ENCODE measurements at places on chromosomes 5 and 9. TPM values are rescaled to one million over a fixed set of nuclear protein-coding genes. Genes with fewer than 3 reads are reported as not detected.

Gene MCC
- 22.0 TPM for total RNA-seq

Gene UBTD2
- 51.7 TPM for total RNA-seq

Gene ABO
- total RNA-seq = 4.8 TPM

Gene AQP3
- 101 TPM for total RNA-seq

Gene CD14
- total RNA-seq = 0.84 TPM

Gene AGXT2
- 8.0 TPM for total RNA-seq

Gene KCNIP1
- 1.5 TPM for total RNA-seq

Gene ENHO
- 1.5 TPM for total RNA-seq

DNA sequence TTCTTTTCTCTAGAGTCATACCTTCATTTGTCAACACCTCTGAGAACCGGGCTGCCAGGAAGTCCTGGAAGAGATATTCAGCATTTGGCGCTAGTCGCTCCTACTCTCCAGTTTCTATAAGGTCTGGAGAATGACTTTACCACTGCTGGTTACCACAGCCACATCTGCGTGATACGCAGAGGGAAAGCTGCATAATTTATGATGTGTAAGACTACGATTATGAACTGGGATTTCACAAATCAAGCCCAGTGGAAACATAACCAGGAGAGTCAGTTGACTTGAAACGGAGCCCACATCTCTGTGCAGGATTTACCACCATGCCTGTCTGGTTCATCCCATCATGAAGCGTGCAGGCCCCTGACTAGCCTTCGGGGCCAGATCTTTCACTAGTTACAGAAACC, 72.6 kb downstream of the FGF1 start:
- DNase-seq = peak; percentile 16

DNA sequence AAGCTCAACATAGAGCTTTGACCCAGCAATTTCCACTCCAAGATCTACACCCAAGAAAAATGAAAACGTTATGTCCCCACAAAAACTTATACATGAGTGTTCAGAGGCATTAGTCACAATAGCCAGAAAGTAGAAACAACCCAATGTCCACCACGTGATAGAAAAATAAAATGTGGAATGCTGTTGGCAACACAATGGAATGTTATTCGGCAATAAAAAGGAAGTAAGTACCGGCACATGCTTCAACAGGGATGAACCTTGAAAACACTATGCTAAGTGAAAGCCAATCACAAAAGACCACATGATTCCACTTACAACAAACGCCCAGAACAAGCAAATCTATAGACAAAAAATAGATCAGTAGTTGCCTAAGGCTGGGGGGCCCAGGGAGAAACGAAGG, 6.0 kb downstream of the UBQLN1 start:
- no peak for DNase-seq

GRCh38 chr5:38598994-38599617, 42.7 kb upstream of the LIFR start:
- DNase-seq = peak; percentile 34

DNA sequence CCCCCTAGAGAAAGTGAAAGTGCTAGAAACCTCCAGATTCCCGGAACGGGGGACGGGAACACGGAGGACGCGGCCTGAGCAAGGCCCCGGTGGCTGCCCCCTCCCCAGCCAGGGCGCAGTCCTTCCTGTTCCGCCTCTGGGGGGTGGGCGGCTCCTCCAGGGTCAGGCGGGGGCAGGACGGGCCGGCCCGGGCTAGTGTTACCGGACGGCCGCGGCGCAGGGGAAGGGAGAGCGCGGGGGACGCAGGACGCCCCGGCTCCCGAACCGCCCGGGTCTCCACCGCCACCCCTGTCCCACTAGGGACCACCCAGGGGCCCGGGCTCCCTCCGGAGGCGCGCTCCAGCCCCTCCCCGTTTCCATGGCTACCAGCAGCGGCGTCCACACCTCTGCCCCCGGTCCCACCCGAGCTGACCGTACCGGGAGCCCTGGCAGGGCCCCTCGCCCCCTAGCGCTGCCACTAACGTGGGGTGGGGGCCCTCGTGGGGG, 579 bp downstream of the SLC12A7 start:
- peak; percentile 63 for DNase-seq

DNA sequence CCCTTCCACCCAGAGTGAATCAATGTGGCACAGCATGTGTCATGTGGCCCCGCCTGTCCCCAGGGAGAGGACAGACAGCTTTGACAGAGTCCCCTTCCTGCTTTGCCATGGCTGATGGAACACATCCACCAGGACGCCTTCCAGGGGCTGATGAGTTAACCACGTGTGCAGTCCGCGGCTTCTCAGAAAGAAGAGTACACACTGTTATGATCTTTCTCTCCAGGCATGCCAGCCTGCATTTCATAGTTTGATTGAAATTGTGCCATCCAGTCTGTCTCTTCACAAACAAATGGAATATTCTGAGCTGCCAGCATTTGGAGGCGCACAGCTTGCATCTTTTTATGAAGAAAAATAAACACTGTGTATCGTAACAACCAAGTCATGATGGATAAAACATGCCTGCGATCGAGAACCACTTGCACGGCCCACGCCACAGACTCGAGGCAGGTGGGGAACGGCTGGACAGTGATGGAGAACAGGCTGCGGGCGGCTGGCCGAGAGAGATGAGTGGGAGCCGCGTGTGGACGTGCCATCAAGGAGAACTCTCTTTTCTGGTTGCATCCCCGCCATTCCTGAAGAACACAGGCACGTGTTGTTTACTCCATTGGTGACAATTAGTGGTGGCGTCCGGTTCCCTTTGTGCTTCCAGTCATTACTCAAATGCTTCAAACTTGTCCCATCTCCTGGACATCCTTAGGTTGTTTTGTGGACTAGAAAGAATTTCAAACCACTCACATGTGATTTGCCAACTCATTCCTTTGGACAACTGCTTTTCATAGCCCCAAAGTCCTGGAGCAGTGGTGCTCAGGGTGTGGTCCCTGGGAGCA, 220.2 kb downstream of the AGTPBP1 start:
- no peak for DNase-seq

DNA sequence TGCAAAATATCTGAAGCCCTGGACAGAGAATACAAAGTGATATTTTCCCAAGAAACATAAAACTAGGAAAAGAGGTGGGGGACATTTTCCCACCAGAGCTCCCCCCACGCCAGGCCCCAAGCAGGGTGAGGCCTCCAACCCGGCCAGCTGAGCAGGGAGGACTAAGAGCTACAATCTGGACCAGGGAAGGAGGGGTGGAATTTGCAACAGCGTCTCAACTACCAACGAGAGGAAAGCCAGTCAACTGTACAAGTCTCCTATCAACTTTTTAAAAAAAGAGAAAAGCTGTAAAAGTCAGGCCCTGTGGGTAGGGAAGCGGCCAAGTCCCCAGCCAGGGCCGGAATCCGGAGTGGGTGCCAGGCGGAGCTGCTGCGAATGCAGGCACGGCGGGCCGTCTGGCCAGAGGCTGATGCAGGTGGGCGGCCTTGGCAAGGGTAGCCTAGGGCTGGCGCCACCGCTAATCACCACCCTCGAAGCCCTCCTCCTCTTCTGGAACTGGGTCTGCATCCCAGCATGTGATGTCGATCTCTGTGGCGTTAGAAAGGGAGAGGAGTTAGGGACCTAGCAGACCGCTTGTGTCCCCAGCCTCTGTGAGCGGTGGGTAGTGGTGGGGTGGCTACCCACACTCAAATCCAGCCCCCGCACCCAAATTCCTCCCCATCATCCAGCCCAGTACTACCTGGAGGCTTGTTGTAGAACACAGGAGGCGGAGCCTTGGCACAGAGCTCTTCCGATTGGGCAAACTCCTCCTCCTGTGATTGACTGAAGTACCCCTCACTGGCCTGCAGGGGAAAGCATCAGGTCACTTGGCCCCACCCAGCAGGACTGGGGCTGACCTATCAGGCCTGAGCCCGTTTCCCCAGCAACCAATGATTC, 10.6 kb downstream of the PRR7 start:
- peak; percentile 95 for DNase-seq

DNA sequence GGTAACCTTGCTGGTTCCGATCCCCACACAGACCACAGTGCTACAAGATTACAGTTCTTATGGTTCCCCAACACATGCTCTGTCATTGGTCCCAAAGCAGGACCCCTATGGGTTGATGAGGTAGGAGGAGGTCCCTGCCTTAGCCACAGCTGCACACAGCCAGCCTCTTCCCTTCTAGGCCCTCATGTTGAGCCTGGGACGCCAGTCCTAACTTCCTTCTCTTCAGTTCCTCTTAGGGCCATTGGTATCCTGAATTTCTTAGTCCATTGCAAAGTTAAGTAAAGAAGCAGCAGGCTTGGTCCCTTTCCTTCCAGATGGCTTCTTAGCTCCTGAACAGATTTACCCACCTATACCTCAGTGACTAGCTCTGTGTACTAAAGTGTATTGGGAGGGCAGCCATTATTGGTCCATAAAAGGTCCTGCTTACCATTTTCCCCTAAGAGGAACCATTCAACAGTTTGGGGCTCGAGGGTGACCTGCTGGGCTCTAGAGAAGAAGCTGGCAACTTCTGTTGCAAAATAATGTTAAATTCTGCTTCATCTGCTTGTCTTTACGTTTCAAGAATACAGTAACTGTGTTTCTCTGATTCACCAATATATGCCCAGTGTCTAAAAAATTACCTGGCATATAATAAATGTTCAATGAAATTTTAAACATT, 50.2 kb downstream of the PDCD1LG2 start:
- no peak for DNase-seq

DNA sequence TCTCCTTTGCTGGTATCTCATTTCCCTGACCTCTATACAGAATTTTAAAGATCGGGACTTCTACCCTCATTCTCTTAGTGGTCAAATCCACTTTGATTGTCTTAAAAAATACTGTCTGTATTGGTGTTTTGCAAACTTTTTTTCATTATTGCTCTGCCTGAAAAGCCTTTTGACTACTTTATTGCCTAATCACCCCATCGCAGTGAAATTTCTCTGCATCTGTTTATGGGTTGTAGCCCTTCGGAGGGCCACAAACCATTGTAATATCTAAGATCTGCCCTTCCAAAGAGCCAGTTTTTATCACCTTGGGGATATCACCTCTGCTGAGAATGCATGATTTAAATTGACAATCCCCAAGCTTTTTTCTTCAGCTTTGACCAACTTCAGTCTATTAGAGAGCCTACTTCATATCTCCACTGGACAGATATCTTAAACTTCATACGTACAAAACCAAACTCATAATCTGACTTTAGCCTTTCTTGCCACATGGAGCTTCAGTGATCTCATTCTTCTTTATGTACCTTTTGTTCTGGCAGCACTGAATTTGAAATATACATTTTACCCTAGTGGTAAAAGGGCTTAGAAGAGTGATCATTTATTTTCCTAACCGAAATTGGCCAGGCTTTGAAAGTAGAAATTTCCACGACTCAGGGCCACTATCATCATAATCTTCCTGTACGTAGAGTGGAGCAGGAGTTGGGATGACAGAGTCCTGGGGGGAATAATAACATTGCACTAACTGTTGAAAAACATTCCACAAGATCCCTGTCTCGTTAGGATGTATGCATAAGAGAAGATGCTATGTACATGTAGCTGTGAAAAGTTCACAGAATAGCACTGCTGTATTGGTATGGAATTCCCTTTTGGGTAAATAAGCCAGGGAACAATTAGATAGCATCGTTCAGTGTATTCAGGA, 21.4 kb downstream of the KIF2A start:
- DNase-seq = no peak

GRCh38 chr5:55829956-55830355, 21.2 kb upstream of the IL31RA start:
- no peak for DNase-seq

DNA sequence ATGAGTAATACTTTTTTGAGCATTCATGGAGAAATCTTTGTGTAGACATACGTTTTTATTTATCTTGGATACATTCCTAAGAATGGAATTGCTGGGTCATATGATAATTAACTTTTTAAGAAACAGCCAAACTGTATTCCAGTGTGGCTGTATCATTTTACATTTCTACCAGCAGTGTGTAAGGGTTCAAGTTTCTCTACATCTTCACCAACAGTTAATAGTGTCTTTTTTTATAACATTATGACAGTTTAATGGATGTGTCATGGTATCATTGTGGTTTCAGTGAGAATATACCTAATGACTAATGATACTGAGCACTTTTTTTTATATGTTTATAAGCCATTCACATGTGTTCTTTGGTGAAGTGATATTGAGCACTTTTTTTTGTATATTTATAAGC, 52.4 kb downstream of the NIPBL start:
- DNase-seq = no peak

- DNase-seq = no peak
Observed at GRCh38 chr5:21784487-21784886, 1068.7 kb downstream of the CDH12 start.

- DNase-seq = peak; percentile 44
Observed at GRCh38 chr5:173602423-173602822, 14.0 kb downstream of the BOD1 start.

GRCh38 chr5:100832252-100833230, 70.5 kb downstream of the ST8SIA4 start:
- no peak for DNase-seq

GRCh38 chr5:72515211-72515610, 8.0 kb upstream of the ZNF366 start:
- no peak for DNase-seq

- no peak for DNase-seq
Observed at GRCh38 chr5:66645039-66645438, 48.8 kb downstream of the MAST4 start.

- DNase-seq = no peak
Observed at GRCh38 chr9:71966601-71967000, 55.2 kb downstream of the C9orf85 start.

DNA sequence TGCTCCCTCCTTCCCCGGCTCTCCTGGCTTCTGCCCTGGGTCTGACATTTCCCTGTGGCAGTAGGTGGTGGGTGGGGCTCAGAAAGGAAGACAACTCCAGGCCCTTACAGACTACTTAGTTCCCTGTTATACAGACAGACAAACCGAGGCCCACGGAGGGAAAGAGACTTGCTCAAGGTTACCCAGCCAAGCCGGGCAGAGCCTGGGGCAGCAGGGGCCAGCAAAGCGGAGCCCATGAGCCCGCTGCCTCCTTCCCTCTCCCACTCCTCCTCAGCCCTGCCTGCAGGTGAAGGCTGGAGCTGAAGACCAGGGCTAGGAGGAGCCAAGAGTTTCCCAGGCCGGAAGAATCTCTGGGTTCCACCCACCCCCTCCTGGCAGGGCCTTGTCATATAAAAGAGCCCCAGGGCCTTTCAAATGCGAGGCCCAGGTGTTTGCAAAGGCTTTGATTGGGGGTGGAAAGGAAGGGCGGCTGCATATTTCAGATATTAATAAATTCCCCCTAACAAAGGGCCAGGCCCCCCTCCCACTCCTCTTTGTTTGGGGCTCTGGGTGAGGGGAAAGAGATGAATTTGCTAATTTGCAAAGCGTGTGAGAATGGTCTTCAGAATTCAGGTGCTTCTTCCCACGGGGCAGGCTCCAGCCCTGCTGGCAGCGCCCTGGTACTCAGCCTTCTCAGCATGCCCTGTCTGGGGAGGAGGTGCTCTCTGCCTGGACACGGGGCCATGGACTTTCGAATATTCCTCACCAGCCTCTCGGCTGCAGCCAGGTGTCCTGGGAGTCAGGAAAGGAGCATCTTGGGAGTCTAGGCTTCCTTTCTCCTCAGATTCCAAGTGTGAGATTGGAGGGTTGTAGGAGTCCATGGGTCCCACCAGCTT, 21.5 kb downstream of the SLC6A7 start:
- DNase-seq = peak; percentile 39

DNA sequence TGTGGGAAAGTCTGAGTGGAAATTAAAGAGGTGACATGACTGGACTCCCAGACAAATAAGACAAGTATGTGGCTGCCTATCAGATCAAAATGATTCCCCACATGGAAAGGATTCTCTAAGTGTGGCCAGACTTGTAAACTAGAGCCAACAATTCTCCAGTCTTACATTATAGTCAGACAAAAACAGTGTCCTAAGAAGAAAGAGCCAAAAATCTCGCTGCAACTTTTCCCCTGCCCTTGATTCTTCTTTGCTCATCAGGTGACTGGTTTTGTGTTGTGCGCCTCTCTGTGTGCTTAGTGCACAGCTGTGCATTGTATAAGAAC, 164.2 kb upstream of the TARS1 start:
- DNase-seq = no peak

All from hepatocyte (in vitro differentiated cells).